ENCODE measurements at places on chromosomes 4 and X.

DNA sequence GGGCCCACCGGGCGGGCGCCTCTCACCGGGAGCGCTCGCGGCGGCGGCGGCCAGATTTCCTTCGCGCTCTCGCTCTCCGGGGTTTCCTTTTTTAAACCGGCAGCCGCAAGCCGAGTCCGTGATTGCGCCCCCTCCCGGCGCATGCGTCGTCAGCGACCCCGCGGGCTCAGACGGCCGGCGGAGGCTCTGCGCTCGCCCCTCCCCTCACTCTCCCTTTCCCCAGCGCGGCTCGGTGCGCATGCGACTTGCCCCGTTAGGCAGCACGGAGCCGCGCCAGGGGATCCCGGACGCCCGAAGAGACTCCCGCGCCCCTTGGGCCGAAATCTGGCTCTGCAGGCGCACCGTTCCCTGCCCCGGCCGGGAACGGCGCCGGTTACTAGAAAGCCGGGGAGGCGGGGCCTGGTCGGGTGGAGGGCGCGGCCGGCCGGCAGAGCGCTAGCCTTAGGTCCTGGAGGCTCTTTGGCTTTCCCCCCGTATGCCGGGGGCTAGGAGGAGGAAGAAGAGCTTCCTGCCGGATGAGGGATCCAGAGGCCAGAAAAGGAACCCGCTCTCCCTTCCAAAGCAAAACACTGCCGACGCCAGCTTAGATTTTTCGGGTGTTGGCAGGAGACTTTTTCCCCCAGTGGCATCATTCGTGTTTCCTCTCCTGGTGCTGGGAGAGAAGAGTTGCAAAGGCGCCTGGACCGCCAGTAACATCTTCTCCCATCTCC lies at the start of gene CLOCK:
CLOCK (minus strand) TSS at position 154 of the 710 bp plus-strand sequence. CDS start 64,124 bp downstream, outside the sequence.
- DNase-seq, result peak; percentile 91

DNA sequence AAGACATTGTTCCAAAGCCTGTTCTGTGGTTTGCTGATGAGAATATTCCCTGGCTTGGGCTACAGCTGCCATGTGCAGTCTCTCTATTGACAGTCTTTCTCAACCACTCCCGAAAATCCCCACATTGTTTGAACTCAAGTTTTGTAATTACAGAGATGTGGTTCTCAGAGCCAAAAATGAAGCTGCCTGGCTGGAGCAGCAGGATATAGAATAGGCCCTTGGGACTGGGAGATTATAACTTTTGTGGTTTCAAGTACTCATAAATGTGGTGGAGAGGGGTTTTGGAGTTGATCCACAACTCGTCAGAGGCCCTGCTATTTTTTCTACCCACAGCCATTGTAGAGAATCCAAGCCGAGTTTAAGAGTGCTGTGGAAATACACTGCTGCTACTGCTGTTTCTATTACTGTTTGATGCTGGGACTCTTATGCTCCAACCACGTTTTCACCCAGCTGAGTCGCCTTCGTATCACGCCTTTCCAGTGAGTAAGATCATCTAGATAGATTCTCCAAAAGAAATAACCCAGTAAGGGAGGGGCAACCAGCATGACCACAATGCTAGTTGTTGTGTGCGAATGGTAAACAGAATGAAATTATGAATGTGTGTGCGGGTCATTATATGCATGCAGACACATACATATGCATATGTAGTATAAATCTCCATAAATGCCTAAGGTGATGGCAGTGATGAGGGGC lies 57.1 kb upstream of the ATXN3L start:
- peak; percentile 62 for DNase-seq

DNA sequence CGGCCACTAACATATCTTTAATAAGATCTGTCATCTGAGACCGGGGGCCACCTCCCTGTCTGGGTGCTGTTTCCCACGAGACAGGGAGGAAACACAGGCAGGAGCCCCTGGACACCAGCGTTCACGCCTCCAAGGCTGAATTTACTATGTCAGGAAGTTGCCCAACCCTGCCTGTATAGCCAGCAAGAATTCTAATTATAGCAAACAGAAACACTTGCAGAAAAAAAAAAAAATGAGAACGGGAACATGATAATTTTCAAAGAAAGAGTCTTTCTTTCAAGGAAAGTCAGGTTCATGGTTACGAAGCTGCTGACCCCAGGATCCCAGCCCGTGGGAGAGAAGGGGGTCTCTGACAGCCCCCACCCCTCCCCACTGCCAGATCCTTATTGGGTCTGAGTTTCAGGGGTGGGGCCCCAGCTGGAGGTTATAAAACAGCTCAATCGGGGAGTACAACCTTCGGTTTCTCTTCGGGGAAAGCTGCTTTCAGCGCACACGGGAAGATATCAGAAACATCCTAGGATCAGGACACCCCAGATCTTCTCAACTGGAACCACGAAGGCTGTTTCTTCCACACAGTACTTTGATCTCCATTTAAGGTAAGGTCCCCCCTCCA lies at the start of gene IL3RA:
IL3RA (plus strand) TSS at position 455 of the 613 bp plus-strand sequence. CDS start 4,981 bp downstream, outside the sequence.
- DNase-seq, result no peak

DNA sequence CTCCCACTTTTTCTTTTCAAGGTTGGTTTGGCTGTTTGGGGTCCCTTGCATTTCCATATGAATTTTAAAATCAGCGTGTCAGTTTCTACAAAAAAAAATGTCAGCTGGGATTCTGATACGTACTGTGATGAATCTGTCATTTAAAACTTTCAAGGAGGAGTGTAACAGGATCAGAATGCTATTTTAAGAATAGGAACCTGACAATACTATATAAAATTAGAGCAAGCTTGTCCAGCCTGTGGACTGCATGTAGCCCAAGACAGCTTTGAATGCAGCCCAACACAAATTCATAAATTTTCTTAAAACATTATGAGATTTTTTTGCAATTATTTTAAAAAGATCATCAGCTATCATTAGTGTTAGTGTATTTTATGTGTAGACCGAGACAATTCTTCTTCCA lies 56.5 kb downstream of the TMEM164 start:
- no peak for DNase-seq

GRCh38 chr4:139798456-139798855 lies 132.8 kb downstream of the MGST2 start:
- DNase-seq, result no peak

DNA sequence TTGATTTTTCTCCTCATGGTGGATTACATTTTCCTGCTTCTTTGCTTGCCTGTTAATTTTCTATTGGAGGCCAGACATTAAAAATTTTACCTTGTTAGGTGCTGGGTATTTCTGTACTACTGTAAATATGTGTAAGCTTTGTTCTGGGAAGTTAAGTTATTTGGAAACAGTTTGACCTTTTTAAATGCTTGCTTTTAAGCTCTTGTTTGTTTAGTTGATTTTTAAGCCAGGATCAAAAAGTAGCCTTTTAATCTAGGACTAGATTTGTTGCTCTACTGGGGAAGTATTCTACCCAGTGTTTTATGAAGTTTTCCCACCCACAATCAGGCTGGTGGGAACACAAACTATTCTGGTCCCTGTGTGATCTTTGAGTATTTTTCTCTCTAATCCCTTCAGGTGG lies 45.1 kb upstream of the OGT start:
- no peak for DNase-seq

GRCh38 chr4:5974321-5974720 lies 43.9 kb downstream of the C4orf50 start:
- DNase-seq, result no peak

DNA sequence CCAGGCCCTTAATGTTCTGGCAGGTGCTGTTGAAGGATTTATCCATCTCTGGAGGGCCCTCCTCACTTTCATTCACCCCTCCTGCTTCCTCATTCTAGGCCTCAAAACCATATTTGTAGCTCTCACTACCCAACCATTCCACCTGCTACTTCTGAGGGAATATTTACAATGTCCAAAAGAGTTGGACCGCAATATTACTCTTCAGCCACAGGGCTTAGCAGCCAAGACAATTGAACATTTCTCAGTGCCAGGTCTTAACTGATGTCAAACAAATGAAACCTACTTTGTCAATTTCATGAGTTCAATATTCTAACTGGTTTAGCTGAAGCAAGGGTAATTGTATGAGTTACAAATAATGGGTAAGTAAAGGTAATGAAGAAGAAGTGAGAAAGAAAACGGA lies 113.2 kb downstream of the ENOX2 start:
- peak; percentile 13 for DNase-seq

All from NCI-H1417 (cell line).